ENCODE measurements at places on chromosomes 5 and 9.

DNA sequence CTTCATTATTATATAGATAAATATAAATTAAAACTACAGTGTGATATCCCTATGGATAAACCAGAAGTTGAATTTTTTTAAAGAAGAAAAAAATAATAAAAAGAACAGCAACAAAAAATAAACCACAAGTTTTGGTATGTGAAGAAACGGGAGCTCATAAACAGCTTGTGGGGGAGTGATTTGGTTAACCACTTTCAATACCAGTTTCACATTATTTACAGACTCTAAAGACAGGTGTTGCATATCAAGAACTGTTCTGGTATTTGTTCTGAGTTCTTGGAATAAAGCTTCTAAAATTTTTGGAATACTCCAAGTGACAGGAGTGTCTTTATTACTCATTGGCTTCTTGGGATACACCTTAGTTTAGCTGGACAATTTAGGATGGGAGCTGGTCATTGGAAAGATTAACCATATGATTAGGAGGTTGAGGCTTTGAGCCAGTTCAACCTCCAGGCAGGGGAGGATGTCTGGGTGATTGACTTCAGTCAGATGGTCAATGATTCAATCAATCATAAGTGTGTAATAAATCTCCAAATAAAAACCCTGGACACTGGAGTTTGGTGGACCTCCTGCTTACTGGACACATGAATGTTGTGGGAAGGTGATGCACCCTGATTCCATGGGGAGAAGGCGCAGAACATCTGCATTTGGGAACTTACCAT lies 2223.1 kb upstream of the C9orf72 start:
- DNase-seq, result no peak

GRCh38 chr5:65050140-65050539 lies 281.4 kb downstream of the CWC27 start:
- DNase-seq, result no peak

DNA sequence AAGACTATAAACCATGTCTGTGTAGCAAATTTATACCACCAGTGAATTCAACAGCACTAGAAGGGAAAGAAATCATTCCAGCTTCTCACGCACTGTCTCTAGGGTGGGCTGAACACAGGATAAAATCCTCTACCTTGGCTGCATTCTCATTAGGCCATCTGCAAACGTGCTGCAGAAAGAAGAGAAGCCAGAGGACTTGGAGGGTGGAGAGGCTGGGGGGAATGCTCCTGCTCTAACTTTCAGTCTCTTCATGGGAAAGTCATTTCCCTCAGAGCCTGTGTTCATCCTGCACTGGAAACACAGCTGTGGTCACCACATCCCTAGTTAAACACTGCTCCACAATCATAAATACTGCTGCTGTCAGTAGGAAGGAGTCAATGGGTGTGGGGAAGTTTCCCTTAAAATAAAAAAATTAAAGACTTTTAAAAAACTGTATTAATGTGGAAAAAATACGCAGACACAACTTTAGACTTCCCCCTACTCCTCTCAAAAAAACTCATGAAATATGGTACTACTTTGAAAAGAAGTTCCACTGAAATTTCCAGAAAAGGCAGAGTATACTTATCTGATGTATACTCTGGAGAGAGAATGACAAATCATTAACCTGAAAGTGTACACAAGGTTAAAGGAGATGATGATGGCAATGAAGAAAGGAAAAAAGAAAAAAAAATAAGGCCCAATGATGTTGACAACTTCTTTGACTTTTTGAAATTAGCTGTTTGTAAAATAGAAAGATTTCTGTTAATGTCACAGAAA lies 46.8 kb downstream of the LHFPL2 start:
- DNase-seq, result no peak

DNA sequence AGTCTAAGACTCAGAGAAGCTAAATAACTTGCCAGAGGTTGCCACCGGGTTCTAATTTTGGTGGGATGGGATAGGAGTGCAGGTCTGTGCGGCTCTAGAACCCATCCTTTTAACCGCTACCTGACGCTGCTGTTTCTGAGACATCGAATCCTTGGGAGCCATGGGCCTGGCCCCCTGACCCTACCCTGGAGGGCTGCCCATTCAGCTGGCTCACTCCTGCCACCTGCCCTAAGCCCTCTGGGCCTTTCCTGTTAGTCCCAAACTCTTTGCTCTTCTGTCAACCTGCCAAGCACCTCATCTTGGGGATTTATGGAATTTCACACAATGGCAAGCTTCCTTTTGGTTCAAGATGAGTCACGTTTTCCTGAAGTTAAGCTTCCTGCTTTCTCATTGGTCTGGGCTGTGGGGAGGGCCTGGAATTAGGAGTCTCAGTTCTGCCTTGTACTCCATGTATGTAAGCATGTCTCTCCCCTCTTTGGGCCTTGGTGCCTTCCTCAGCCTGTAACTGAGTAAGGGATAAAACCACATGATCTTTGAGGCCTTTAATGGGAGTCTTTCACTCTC lies 26.6 kb downstream of the ENHO start:
- DNase-seq, result no peak

GRCh38 chr5:150406103-150406722 lies 6.5 kb downstream of the CD74 start:
- no peak for DNase-seq

GRCh38 chr9:120937127-120937526 lies 10.5 kb upstream of the TRAF1 start:
- DNase-seq, result no peak

GRCh38 chr5:132300577-132301343 lies 6.6 kb downstream of the SLC22A4 start:
- no peak for DNase-seq

DNA sequence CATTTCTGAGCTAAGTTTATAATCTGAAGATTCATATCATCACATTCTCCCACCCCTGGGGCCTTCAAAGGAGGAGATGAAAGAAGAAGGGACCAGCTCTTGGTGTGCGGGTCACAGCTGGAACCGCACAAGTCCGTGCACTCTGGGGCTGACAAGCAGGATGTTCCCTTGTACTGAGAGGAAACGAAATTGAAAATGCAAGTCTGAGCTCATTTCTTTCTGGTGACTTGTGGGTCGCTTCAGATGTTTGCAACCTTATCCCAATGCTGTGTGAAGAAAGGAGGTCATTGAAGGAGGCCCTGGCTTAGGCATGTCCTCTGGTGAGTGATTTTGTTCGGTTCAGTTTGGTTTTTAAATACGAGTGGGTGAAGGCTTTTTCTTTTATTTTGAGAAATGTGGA lies 59.6 kb downstream of the C9orf152 start:
- peak; percentile 43 for DNase-seq

DNA sequence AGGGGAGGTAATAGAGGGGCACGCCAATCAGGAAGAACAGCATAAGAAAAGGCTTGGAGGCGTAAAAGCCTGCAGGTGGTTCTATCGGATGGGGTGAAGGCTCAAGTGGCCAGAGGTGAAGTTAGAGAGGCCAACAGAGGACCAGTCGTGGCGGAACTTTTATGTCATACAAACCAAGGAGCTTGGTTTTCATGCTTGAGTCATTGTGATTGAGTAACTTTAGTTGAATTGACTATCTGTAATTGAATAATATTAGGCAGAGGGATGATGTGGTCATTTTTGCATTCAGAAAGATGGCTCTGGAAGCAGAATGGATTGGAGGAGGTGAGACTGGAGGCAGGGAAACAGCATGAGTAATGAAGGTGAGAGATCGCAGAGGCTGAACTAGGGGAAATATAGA lies 7.2 kb upstream of the SPINK4 start:
- DNase-seq, result no peak

- no peak for DNase-seq
Observed at GRCh38 chr5:108636135-108636853, 111.4 kb upstream of the FER start.

GRCh38 chr5:170315154-170315553 lies 17.6 kb upstream of the LCP2 start:
- DNase-seq, result no peak

DNA sequence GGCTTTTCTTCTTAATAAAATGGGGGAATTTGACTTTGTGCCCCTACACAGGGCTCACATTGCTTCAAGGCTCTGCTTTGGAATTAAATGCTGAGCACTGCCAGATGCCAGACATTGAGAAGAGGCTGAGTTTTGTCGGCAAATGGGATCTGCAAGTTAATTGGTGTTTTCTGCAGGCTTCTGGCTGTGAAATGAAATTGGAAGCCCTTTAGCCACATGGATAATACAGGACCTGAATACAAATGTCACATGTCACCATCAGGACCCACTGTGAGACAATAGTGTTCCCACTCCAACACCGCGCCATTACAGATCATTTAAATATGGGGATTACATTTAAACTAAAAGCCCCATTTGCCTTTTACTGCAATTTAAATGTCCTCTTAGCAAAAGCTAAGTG lies 164.4 kb downstream of the ZSWIM6 start:
- no peak for DNase-seq

DNA sequence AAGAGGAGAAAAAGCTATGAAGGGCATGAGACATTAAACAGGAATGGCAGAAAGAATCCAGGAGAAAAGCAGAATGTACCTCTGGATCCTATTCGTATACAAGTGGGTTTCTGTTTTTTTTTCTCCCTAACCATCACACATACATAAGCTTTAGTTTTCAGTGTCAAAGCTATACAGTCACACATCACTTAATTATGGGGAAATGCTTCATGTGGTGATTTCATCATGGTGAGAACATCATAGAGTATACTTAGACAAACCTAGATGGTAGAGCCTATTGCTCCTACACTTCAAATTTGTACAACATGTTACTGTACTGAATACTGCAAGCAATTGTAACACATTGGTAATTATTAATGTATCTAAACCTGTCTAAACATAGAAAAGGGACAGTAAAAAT lies 290.6 kb downstream of the AOPEP start:
- no peak for DNase-seq

GRCh38 chr5:69113851-69114250 lies 20.0 kb downstream of the SLC30A5 start:
- DNase-seq, result no peak

DNA sequence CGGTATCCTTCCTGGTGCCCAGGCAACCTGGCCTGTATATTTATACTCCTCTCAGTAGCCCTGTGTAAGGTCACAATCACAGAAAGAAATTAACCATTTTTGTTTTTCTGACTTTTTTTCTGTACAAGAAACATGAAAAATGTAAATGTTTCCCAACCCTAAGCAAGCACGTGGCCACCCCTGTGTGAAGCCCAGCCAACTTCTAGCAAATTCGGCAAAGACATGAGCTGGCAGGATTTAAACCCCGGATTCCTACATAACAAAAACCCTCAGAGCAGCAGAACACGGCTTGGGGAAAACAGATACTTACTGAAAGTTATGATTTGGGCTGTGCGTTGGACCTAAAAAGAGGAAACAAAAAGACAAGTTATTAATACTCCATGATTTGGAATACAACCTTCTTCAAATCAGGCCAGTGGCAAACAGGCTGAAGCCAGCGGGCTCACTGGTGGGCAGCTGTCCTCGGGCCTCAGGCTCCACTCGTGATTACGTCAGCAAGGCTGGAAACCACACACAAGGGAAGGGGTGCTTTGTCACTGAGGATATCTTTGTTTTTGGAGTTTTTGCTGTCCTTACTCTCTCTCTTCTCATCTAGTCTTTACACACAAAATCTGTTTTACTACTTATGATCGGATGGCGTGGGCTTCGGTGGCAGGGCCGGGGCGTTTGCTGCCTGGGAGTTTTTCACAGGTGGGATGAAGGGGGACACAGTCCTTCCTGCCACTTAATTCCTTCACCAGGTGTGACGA lies 194.1 kb downstream of the ROR2 start:
- no peak for DNase-seq

- DNase-seq, result no peak
Observed at GRCh38 chr5:177300236-177300880, 3.2 kb downstream of the RAB24 start.

- peak; percentile 13 for DNase-seq
Observed at GRCh38 chr9:125428060-125428901, 166.7 kb downstream of the GAPVD1 start.

GRCh38 chr9:137171149-137171900 lies 531 bp downstream of the TMEM210 start:
- no peak for DNase-seq

GRCh38 chr9:106691627-106692026 lies 171.3 kb upstream of the ZNF462 start:
- no peak for DNase-seq

- DNase-seq, result no peak
Observed at GRCh38 chr9:93468763-93469456, 15.5 kb upstream of the FAM120AOS start.

DNA sequence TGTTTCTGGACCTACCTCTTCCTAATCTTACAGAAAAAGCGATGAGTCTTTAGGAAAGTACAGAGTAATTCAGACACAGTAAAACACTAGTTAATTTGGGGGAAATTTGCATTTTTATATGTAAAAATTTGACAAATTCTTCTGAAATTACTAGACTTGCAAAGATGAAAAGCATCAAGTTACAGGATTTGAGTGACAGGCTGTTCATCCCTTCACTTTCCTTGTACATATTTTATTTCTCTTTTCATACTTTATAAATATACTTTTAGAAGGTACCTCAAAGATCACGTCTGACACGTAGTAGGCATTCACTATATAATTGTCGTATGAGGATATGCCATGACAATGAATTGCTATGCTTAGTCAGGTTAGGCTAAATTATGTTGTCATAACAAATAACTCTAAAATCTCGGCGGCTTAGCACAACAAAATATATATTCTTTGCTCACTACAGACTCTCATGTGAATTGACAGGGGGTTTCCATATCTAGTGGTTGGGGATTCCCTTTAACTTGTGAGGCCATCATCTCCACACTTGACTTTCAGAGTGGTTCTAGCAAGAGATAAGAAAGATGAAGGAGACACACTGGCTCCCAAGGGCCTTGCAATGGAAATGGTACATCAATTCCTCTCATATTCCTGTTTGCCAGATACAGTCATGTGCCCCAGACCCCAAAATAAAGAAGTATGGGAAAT lies 154.1 kb upstream of the TUT7 start:
- DNase-seq, result no peak

GRCh38 chr9:105293408-105293807 lies 49.0 kb downstream of the SLC44A1 start:
- no peak for DNase-seq

- no peak for DNase-seq
Observed at GRCh38 chr5:73564675-73565074, 764 bp downstream of the ANKRA2 start.

- no peak for DNase-seq
Observed at GRCh38 chr5:170503990-170504596, at the start of gene KCNIP1. KCNIP1 (plus strand) TSS chr5:170504020.
